Fibroblast of villous mesenchyme (primary cell): ENCODE measurements at places on chromosomes 4 and X. TPM values are rescaled to one million over a fixed set of nuclear protein-coding genes. Genes with fewer than 3 reads are reported as not detected.

DNA sequence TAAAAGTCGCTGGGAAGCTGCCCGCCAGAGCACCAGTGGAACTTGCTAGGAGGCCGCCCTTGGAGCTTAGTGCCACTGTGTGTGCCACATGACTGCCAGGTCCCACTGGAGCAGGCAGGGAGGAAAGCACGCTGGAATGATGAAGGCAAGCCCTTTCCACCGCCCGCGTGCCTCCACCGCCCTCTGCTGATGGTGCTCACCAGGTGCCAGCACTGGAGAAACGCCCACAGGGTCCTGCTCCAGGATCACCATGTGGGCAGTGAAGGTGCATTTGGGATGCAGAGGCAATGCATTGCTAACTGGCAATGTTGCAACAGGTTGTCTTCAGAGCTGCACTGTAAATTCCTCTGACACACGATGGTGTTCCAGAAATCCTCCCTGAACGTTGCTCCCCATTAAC is 76.3 kb downstream of the SHROOM2 start:
- no peak for DNase-seq

- DNase-seq = no peak
Measured at GRCh38 chr4:175776217-175776616, 35.8 kb downstream of the GPM6A start.

DNA sequence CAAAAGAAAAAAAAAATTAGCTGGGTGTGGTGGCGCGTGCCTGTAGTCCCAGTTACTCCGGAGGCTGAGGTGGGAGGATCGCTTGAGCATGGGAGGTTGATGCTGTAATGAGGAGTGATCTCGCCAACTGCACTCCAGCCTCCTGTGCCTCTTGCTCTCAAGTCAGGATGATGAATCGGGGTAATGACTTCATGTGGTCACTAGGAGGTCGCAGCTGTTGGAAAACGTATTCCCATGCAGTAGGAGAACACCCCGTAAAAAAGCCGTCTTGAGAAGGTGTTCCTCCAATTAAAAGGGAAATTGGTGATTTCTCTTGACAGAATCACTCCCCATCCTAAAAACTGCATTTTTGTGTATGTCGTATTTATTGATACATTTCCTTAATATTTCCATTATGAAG is 2.2 kb downstream of the CCNB3 start:
- no peak for DNase-seq

GRCh38 chr4:158513256-158513655 is 8.4 kb upstream of the RXFP1 start:
- DNase-seq = no peak

GRCh38 chrX:96551322-96551872 is 133.2 kb upstream of the DIAPH2 start:
- no peak for DNase-seq

DNA sequence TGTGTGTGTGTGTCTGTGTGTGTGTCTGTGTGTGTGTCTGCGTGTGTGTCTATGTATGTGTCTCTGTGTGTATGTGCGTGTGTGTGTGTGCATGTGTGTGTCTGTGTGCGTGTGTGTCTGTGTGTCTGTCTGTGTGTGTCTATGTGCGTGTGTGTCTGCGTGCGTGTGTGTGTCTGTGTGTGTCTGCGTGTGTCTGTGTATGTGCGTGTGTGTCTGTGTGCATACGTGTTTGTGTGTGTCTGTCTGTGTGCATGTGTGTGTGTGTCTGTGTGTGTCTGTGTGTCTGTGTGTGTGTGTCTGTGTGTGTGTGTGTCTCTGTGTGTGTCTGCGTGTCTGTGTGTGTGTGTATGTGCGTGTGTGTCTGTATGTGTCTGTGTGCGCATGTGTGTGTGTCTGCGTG is 35.6 kb downstream of the SLITRK2 start:
- no peak for DNase-seq

DNA sequence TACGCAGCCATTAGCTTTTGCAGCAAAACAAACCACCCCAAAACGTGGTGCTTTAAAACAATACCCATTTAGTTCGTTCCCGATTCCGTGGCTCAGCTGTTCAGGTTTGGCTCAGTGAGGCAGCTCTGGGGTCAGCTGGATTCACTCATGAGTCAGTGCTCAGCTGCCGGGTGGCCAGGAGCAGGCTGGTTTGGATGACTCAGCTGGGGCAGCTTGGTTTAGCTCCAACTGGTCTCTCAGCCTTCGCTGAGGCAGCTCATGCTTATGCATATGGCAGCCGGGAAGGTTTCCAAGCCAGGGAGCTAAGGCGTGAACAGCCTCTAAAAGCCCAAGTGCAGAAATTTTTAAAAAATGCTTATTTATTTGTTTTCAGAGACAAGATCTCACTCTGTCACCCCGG is 13.3 kb upstream of the CD99 start:
- DNase-seq = peak; percentile 97

- DNase-seq = no peak
Measured at GRCh38 chrX:16977771-16978170, 31.3 kb downstream of the REPS2 start.

GRCh38 chrX:131675596-131676194 is 131.8 kb downstream of the OR13H1 start:
- DNase-seq = peak; percentile 6

GRCh38 chr4:183469285-183469684 is 24.8 kb downstream of the CDKN2AIP start:
- DNase-seq = peak; percentile 40

- no peak for DNase-seq
Measured at GRCh38 chr4:3873408-3874027, 107.3 kb downstream of the ADRA2C start.

GRCh38 chr4:155085843-155086530 is 122.4 kb upstream of the NPY2R start:
- DNase-seq = no peak

GRCh38 chr4:7818399-7818911 is 121.2 kb downstream of the AFAP1 start:
- DNase-seq = peak; percentile 81

- DNase-seq = no peak
Measured at GRCh38 chr4:165457793-165458192, 79.0 kb downstream of the CPE start.

DNA sequence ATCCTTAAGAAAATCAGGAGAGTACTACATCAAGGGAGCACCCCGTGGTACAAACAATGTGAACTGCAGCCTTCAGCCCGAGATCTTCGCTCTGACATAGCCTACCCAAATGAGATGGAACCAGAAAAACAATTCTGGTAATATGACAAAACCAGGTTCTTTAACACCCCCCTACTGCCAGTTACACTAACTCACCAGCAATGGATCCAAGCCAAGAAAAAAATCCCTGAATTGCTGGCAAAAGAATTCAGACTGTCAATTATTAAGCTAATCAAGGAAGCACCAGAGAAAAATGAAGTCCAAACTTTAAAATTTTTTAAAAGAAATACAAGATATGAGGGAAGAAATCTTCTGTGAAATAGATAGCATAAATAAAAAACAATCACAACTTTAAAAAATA is 101.7 kb upstream of the KLF8 start:
- DNase-seq = no peak

GRCh38 chr4:11626066-11626465 is 197.4 kb upstream of the HS3ST1 start:
- no peak for DNase-seq

GRCh38 chr4:128812442-128813235 is 3.1 kb downstream of the JADE1 start:
- DNase-seq = peak; percentile 76

GRCh38 chr4:13316354-13316753 is 167.8 kb downstream of the RAB28 start:
- no peak for DNase-seq

- DNase-seq = peak; percentile 4
Measured at GRCh38 chrX:51332188-51332942, at the start of gene NUDT10. Gene NUDT10, plus strand, starts transcription at chrX:51332822. Its CDS starts 144 bp downstream, at chrX:51332966.

DNA sequence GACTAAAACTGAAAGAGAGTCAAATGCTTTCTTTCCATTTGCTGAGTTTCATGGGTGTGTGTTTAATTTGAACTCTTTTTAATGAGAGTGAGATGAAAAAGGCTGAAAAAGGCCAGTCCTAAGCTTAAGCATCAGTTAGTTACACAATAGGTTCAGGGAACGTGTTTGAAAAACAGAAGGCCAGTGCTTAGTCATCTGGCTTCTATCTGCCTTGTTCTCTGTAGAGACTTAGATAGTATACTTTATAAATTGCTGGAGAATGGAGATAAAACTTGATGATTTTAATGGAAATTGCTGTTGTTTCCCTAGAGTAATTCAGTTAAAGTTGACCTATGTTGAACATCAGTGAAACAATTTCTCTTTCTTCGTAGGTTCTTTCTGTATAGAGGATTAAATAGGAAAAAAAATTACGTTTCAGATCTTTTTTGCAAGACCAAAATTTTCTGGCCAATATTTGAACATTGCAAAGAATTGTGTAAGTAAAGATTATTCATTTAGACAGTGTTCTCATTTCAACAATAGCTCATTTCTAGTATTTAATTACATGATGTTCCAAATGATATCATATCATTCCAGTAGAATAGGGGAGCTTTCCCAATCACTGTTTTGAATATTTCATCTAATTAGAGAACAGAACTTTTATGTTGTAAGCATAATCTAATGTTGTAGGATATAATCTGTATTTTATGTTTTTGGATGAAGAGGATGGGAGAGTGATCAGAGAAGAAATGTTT is 1088.8 kb downstream of the ADGRL3 start:
- no peak for DNase-seq

DNA sequence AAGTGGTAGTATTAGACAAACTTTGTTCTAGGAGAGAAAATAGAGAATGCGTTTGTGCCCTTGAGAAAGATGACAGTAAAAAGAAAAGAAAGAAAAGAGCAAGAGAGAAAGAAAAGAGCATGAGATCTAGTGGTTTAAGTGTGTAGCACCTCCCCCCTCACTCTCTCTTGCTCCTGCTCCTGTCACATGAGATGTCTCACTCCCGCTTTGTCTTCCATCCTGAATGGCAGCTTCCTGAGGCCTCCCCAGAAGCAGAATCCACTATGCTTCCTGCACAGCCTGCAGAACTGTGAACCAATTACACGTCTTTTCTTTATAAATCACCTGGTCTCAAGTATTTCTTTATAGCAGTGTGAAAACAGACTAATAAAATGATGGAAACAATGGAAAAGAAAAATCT is 499.6 kb downstream of the ACTRT1 start:
- no peak for DNase-seq

GRCh38 chr4:38752372-38752940 is 30.3 kb downstream of the TLR10 start:
- DNase-seq = peak; percentile 70

- no peak for DNase-seq
Measured at GRCh38 chrX:30814978-30815377, 74.1 kb downstream of the TAB3 start.

GRCh38 chrX:153974726-153975286 is 2.3 kb downstream of the TMEM187 start:
- no peak for DNase-seq

DNA sequence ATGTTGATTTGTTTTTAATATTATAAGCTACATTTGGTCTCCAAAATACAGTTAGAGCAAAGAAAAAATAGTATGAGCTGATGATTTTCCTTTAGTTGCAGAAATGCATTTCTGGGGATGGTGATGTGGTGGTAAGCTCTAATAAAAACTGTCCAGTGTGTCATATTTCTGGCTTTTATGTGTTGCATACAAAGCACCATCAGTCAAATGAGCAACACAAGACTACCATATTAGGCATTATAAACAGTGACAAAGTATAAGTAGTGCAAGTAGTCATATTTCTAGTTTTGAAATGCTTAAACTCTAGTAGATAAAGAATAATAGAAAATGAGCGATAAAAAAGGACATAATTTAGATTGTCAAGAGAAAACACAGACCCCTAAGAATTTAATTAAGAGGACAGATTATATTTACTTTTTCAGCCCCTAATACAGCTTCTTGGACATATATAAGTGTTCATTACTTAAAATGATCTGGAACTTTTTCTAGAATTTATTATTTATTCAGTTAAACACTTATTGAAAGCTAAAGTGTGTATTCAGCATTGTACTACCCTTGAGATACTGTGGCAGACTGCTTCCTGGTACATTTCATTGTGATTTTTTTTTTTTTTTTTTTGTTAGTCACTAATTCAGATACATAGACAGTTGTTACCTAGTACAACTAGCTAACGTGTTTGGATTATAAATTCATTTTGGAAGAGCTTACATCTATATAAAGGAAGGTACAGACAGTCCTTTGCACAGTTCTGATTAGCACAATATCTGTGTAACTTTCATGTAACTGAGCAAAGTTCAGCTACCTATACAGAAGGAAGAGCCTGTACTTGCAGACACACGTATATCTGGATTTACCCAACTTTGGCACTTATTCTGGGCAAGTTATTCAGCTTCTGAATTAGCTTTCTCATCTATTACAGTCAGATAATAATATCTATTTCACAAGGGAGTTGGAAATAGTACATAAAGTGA is 22.3 kb downstream of the RAP1GDS1 start:
- peak; percentile 32 for DNase-seq

GRCh38 chrX:134002921-134003615 is 17.7 kb upstream of the GPC3 start:
- no peak for DNase-seq

- no peak for DNase-seq
Measured at GRCh38 chrX:9503261-9503660, 38.4 kb downstream of the TBL1X start.

- peak; percentile 97 for DNase-seq
Measured at GRCh38 chrX:131792789-131793462, 230.2 kb upstream of the STK26 start.

Gene HS3ST1
- total RNA-seq = not detected in 2 replicates

Gene CCKAR
- total RNA-seq = 0.43 TPM in 1 of 2 replicates, not detected in the other

Gene SUPT20HL2
- total RNA-seq = under 0.01 TPM in 1 of 2 replicates, not detected in the other

Gene NSUN7
- total RNA-seq = 0.32 and 0.86 TPM in 2 replicates

Gene PCDH10
- 16.4 and 25.8 TPM in 2 replicates for total RNA-seq

Gene SHOX
- total RNA-seq = not detected in 2 replicates

Gene SLC9B1
- 0.43 and 0.64 TPM in 2 replicates for total RNA-seq

Gene PLA2G12A
- 11.7 and 14.2 TPM in 2 replicates for total RNA-seq

Gene SLC2A9
- total RNA-seq = 0.43 and 0.97 TPM in 2 replicates
